ENCODE measurements at places on chromosomes 5 and 9. TPM values are rescaled to one million over a fixed set of nuclear protein-coding genes. Genes with fewer than 3 reads are reported as not detected.

Gene NMUR2
- not detected for total RNA-seq

GRCh38 chr5:126589536-126590297, 5.3 kb downstream of the ALDH7A1 start:
- no peak overlapping the region for H3K27ac ChIP-seq
- peaks cover 8% of the 10 kb centered on the region for H3K36me3 ChIP-seq
- H3K27me3 ChIP-seq = no peaks in the 10 kb centered on the region
- DNase-seq = no peak
- H3K4me1 ChIP-seq = 0 out of 2 replicates have a peak, but pooled peaks cover 5% of the 10 kb centered on the region
- H3K4me3 ChIP-seq = no peak overlapping the region

Gene SLC6A3
- not detected for total RNA-seq

Gene ZNF462
- total RNA-seq = 21.2 TPM

DNA sequence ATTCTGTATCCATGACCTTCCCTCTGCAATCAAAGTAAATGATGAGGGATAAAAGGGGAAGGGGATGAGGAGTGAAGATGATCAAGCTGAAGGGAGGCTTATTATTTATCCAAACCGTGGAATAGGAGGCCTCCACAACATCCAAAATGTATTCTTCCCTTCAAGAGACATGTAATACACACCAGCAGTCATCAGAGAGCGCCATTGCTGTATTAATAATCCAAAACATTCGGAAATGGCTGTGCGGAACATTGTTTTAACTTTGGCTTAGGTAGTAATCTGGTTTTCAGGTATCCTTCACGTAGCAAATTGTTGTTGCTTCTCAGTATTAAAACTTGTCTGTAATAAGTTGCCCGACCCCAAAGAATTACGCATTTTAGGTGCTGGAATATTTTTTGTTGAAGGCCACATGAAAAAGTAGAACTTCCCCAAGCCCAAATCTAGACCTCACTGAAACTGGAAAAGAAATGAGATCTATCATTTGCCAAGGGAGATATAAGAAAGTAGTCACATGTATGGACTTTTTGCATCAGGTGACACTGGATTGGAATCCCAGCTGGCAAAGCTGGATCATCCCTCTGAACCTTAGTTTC, 2.6 kb upstream of the BOD1 start:
- H3K36me3 ChIP-seq = peaks cover under 1% of the 10 kb centered on the region
- peak; percentile 87 for DNase-seq
- no peak overlapping the region for H3K4me3 ChIP-seq
- H3K27ac ChIP-seq = no peak overlapping the region

DNA sequence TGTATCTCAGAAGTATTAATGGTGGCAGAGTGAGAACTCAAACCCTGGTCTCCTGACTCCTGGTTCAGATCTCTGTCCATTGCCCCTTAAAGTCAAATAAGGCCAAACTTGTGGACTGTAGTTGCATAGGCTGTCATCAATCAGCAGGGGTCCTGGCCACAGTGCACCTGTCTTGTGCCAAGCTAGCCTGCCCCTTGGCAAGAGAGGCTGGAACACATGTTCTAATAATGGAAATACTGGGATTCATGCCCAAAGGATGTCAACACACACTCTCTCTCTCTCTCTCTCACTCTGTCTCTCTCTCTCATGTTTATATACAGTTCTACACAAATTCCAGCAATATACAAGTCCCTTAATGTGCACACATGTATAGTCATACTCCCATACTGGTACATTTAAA, 44.3 kb downstream of the GLRA1 start:
- no peak overlapping the region for H3K27ac ChIP-seq
- H3K4me3 ChIP-seq = no peak overlapping the region
- H3K27me3 ChIP-seq = no peaks in the 10 kb centered on the region
- no peaks in the 10 kb centered on the region for H3K36me3 ChIP-seq
- no peaks in the 10 kb centered on the region for H3K4me1 ChIP-seq

Gene PLCXD3
- total RNA-seq = 5.0 TPM

DNA sequence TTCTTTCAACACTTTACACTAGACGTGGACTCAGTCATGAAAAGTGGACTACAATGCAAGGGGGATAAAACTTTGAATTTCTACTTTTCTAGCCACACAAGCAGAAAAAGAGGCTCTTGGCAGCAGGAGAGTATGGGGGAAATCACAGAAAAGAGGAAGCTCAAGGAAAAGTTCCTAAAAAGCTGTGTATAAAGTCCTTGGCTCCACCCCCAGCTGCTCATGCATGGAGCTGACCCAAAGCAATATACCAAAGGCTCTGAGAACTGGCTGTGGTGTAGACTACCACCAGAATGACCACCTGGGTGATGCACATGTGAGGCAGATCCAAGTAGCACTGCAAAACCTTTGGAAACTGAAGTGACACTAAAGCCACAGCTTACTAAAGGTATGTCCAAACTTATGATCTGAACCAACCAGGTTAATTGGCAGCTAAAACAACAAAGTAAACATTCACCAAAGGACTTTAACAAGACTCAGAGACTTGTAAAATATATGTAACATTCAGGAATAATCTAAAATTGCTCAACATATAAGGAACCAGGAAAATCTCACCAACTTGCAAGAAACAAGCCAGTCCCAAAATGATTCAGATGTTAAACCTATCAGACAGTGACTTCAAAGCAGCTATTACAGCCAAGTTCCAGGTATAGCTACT, 55.5 kb upstream of the RASGRF2 start:
- H3K4me3 ChIP-seq = no peak overlapping the region
- H3K27me3 ChIP-seq = no peaks in the 10 kb centered on the region
- H3K4me1 ChIP-seq = no peaks in the 10 kb centered on the region
- H3K27ac ChIP-seq = no peak overlapping the region
- DNase-seq = no peak

- no peaks in the 10 kb centered on the region for H3K27me3 ChIP-seq
- no peak overlapping the region for H3K4me3 ChIP-seq
- DNase-seq = peak; percentile 29
- peak overlapping the region; percentile 40 for H3K27ac ChIP-seq
Observed at GRCh38 chr5:78640662-78641474, 7.7 kb downstream of the LHFPL2 start.

DNA sequence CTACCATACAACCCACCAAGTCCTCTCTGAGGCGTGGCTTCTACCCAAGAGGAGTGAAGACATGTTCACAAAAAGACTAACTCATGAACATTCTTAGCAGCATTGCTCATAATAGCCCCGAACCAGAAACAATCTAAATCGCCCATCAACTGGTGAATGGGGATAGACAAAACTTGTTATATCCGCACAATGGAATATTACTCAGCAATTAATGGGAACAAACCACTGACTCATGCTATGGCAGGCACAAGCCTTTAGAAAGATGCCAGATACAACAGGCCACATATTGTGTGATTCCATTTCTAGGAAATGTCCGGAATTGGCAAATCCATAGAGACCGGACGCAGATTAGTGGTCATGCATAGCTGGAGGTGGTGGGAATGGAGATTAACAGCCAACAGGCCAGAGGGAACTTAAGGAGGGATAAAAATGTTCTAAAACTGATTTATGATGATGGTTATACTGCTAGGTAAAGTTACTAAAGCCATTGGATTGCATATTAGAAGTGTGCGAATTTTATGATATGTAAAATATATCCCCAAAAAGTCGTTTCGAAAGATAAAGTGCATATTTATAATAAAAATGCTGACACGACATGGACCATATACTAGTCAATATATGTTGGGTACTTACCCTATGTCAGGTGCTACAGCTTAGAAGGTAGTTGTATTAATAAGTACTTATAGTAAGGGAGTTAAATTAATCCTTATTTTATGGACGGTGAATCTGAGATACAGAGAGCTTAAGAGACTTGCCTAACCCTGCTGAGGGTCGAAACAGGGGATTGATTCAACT, 55.4 kb downstream of the LHX2 start:
- DNase-seq = peak; percentile 14
- H3K36me3 ChIP-seq = no peaks in the 10 kb centered on the region
- H3K4me1 ChIP-seq = no peaks in the 10 kb centered on the region
- H3K4me3 ChIP-seq = no peak overlapping the region
- no peak overlapping the region for H3K27ac ChIP-seq
- no peaks in the 10 kb centered on the region for H3K27me3 ChIP-seq

- H3K36me3 ChIP-seq = no peaks in the 10 kb centered on the region
- H3K4me3 ChIP-seq = no peak overlapping the region
- H3K4me1 ChIP-seq = peaks cover 36% of the 10 kb centered on the region
- no peaks in the 10 kb centered on the region for H3K27me3 ChIP-seq
Observed at GRCh38 chr5:39674209-39675082, 249.7 kb upstream of the DAB2 start.

GRCh38 chr5:181087309-181087708, 43.7 kb downstream of the OR2V1 start:
- no peaks in the 10 kb centered on the region for H3K4me1 ChIP-seq
- no peak overlapping the region for H3K27ac ChIP-seq
- H3K4me3 ChIP-seq = no peak overlapping the region
- no peak for DNase-seq
- peaks cover 11% of the 10 kb centered on the region for H3K27me3 ChIP-seq

- DNase-seq = peak; percentile 73
- peaks cover 42% of the 10 kb centered on the region for H3K4me1 ChIP-seq
- H3K27ac ChIP-seq = peak overlapping the region; percentile 99
- H3K36me3 ChIP-seq = no peaks in the 10 kb centered on the region
- H3K4me3 ChIP-seq = peak overlapping the region; percentile 39
Observed at GRCh38 chr5:75567710-75568109, 43.5 kb upstream of the ANKDD1B start.

- DNase-seq = no peak
- no peaks in the 10 kb centered on the region for H3K27me3 ChIP-seq
- peaks cover 33% of the 10 kb centered on the region for H3K4me1 ChIP-seq
- no peak overlapping the region for H3K4me3 ChIP-seq
Observed at GRCh38 chr5:151622367-151623088, 31.4 kb upstream of the FAT2 start.

Gene CFAP157
- not detected for total RNA-seq

GRCh38 chr5:131209506-131210150, 38.9 kb downstream of the LYRM7 start:
- DNase-seq = no peak
- H3K4me3 ChIP-seq = no peak overlapping the region
- H3K27ac ChIP-seq = no peak overlapping the region
- no peaks in the 10 kb centered on the region for H3K4me1 ChIP-seq
- no peaks in the 10 kb centered on the region for H3K27me3 ChIP-seq

Gene CLK4
- 11.3 TPM for total RNA-seq

Gene HCN1
- not detected for total RNA-seq

DNA sequence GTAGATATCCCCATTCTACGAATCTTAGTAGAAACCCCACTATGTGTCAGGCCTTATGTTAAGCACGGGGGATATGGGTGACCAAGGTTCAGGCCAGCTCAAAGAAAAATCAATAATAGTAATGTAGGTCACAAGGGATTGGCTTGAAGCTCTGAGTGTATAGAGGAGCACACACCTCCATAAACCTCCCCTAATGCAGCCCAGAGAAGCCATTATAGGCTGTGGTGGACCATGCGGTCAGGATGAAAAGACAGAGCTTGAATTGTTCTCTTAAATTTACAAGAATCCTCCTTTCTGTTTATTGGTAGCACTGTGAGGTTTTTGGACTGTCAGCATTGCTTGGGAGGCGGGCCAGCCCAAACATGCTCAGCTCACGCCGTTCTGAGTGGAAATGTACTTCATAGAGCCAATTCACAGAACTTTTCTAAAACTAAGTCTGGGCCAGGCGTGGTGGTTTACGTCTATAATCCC, 9.1 kb downstream of the PDE6A start:
- no peaks in the 10 kb centered on the region for H3K27me3 ChIP-seq
- DNase-seq = no peak
- H3K4me3 ChIP-seq = no peak overlapping the region
- no peaks in the 10 kb centered on the region for H3K36me3 ChIP-seq
- H3K27ac ChIP-seq = no peak overlapping the region

Data from PC-3 (cell line).